NK-92 treated with Interleukin-12 subunit alpha and Interleukin-12 subunit beta, amount 100 ng/mL, for 24 hours (cell line): ENCODE measurements at places on chromosomes 6 and 20.
A peak's percentile ranks its signal among the peaks of the same experiment; 100 is the strongest.

GRCh38 chr6:147116056-147116455 lies 88.2 kb upstream of the STXBP5 start:
- no peak for DNase-seq

- no peak for DNase-seq
These were observed 34.1 kb downstream of the DCDC2 start for GRCh38 chr6:24323632-24324337.

GRCh38 chr6:122904166-122904565 lies 91.9 kb upstream of the CLVS2 start:
- DNase-seq: no peak

DNA sequence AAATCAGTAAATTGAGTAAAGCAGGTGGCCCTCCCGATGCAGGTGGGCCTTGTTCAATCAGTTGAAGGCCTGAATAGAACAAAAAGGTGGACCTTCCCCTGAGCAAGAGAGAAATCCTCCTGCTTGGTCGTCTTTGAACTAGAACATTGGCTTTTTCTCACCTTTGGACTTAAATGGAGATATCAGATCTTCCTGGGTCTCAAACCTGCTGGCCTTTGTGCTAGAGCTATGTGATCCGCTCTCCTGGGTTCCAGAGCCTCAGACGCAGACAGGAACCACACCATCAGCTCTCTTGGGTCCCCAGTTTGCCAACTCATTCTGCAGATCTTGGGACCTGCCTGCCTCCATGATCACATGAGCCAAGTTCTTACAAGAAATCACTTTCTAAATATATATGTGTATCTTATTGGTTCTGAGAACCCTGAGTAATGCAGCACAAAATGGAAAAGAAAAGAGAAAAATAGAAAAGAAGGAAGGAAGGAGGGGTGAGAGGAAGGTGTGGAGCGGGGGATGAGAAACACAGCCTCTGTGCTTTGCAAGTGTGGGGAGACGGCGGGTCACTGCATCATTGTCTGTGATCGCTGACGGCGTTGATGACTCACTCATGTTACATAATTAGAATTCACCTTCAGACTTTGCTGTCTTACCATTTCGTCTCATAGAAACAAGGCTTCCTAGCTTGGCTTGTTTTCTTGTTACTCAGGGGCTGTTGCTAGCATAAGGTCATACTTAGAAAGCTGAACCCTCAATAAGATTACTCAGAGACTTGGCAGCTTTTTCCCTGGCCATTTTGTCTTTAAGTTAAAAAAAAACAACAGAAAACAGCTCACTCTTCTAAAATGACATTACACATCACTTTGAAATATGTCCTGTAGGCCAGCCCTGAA lies 85.7 kb upstream of the NEDD9 start:
- DNase-seq: peak; percentile 61

DNA sequence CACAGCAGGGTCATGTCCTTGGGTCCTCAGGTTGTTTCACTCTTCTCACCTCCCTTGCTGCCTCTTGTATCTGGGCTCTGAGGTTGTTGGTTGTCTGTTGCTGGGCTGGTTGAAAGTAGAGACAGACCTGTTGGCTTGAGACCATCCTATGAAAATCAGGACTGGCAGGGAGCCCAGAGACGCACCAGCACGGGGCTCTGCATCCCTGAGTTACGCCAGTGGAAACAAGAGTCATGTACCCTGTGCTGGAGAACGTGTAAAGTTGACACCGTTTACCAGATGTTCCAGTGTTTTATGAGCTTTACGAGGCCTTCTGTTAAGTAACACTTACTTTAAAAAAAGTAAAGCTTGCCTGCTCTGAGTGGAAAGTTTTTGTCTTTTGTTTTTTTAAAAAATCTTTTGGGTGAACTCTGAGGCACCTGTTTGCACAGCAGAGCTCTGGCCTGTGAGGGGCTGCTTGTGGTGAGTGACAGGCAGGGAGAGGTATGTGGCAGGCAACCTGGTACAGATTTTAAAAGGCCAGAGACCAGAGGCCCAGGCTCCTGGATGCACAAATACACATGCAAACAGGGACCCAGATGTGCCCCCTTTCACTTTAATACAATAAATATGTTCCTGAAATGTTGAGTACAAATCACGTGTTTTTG lies 260.0 kb upstream of the SUPT3H start:
- no peak for DNase-seq

DNA sequence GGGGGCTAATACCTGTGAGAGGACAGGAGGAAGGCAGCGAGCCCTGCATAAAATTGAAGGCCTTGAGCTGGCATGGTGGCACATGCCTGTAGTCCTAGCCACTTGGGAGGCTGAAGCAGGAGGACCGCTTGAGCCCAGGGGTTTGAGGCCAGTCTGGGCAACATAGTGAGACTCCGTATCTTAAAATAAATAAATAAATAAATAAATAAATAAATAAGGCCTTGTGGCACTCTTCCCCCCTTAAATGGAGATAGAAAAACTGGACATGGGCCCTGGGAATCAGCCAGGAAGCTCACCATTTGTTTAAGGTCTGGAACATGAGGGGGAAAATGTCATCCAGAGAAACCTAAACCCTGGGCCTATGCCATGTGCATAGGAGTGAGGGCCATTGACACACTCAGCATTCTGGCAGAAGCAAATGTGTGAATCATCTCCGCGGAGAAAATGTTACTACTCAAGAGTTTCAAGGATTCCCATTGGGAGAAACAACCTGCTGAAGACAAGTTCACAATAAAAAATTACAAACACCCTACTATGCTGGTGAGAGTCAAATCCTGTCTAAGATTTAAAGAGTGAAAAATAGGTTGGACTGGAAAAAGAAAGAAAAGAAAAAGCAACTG lies 51.9 kb upstream of the UBR2 start:
- DNase-seq: no peak

GRCh38 chr20:13220904-13221297 lies at the start of gene ISM1:
Gene ISM1, plus strand, starts transcription at chr20:13221274. Its CDS starts 503 bp downstream, at chr20:13221777.
- DNase-seq: no peak

DNA sequence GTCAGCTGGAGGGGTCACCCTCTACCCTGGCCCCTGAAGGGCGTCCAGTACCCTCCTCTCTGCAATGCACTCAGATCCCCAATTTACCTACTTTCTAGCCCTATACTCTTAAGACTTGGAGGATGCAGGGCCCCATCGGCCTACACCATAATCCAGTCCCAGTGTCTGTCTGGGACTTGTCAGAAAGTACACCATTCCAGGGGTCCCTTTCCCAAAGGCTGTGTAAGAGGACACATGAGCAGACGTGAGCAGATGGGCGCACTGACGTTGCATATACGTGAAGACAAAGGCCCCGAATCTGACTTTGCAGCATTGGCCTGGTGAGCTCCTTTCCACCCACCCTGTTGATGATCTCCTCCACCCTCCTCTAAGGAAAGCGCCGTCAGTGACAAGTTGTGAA lies 20.9 kb upstream of the SMOC2 start:
- no peak for DNase-seq

- DNase-seq: no peak
These were observed 7.8 kb upstream of the APMAP start for GRCh38 chr20:25000268-25000801.

GRCh38 chr6:91298543-91299145 lies 711.8 kb upstream of the MAP3K7 start:
- DNase-seq: no peak

- no peak for DNase-seq
These were observed 64.2 kb upstream of the KIF25 start for GRCh38 chr6:167933290-167933689.

GRCh38 chr6:166551754-166552495 lies 34.6 kb downstream of the RAMACL start:
- DNase-seq: no peak
